ENCODE measurements at places on chromosomes 6 and 20.

DNA sequence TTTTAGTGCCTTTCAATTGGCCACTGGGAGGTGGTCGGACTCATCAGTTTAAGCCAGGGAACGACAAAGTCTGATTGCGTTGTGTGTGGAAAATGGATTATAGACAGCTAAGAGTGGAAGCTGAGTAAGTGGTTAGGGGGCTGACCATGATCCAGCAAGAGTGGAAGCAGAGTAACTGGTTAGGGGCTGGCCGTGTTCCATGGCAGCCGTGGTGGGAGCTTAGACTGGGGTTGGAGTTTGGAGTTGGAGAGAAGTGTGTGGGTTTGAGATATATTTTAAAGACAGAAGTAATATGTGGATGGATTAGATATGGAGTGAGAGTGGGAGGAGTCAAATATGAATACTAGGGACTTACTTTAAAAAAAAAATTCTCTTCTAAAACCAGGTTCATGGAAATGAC, 41.7 kb downstream of the LRRN4 start:
- no peak for DNase-seq

DNA sequence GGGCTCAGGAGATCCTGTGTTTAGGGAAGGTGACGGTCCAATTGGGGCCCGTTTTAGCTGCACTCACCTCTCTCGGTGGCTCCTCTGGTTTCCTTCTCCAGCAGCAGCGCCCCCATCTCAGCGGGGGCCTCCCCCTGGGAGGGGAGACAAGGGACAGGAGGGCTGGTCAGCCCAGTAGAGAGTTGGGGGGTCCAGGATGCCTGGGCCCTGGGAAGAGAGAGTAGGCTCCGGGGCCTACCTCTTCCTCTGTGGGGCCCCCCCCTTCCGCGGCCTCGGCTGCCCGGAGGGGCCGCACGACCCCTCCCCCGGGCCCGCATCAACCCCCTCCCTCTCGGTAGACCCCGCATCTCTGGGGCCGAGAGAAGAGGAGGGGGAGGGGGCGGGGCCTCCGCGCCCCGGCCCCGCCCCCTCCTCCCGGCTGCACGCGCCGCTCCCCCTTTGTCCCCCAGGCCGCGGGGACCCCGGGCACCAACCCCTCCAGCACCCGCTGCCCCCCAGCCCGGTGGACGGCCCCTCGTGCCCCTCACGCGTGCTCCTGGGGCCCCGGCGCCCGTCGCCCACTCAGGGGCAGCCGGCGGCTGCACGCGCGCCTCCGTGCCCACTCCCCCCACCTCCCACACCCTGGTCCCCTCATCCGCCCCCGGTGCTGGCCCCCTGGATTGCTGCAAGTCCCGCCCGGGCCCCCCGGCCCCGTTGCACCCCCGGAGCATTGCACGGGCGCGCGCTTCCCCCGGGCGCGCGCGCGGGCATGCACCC, 464 bp downstream of the EHMT2 start:
- no peak for DNase-seq

DNA sequence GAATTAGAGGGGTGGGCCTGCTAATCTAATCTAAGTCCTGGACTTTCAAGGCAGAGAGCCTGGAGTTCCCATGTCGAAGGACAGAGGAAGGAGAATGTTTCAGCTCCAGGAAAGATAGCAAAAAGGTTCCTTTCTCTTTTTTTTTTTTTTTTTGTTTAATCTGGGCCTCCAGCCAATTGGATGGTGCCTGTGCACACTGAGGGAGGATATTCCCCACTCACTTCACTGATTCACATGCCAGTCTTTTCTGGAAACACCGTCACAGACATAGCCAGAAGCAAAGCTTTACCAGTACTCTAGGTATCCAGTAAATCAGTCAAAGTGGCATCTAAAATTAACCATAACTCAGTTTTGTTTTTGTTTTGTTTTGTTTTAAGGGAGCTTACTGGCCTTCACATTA, 721.1 kb downstream of the TENT5A start:
- DNase-seq: no peak

GRCh38 chr6:41161851-41162552, 914 bp downstream of the TREM2 start:
- DNase-seq: no peak

GRCh38 chr6:16450821-16451220, 212.4 kb downstream of the GMPR start:
- DNase-seq: no peak

DNA sequence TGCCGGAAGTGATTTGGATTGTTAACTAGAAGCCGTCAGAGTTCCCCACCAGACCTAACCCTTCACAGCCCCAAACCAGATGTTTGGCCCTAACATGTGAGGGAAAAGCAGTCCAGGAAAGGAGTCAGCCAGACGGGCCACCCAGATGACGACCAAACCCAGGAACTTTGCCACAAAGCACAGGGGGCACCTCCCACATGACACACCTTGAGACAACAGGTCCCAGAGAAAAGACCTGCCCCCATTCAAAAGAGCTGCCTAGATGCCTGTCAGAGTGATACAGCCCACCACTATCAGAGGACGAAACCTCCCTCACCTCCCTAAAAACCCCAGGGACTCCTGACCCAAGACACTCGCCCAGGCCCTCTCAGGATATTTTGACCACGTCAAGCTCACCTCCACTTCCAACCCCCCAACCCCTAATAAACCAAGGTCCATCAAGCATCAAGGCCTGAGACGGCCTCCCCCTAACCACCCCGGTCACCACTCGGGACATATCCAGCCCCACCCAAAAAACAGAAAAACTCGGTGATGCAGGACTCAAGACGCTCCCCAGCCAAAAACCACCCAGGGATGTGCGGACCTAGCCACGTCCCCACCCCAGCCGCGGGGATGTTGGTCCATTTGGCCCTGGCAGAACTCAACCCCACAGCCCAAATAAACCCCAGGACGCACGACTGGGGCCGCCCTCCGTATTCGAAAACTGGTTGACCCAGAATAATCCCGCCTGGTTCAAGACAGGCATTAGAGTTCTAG, 662 bp downstream of the ZNF343 start:
- no peak for DNase-seq

DNA sequence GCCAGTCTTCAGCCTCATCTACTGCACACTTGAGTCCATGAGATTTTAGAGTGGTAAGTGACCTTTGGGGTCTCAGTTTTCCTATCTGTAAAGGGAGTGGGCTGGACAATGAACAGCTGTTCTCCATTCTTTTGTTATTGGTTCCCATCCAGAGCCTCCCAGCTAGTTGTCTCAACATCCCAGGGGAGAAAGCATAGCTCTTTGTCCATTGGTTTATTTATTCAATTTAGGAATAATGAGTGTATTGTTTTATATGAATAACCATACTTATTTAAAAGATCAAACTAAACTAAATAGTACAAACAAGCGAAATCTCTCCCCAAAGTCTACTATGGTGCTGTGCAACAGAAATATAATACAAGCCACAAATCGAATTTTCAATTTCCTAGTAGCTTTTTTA, 13.7 kb downstream of the PIGT start:
- no peak for DNase-seq

GRCh38 chr6:138857775-138858174, 61.9 kb downstream of the ECT2L start:
- DNase-seq: no peak

GRCh38 chr6:26531897-26532296, 6.3 kb upstream of the HMGN4 start:
- DNase-seq: no peak

DNA sequence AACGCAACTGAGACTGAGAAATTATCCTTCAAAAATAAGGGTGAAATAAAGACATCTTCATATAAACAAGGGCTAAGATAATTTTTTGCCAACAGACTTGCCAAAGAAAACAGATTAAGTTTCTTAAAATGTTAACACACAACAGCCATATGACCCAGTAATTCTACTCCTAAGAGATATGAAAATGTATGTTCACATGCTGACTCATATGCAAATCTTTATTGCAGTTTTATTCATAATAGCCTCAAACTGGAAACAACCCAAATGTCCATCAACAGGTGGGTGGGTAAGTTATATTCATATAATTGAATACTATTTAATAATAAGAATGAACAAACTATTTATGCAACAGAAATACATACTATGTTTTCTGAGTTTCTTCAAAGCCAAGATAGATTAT, 140.1 kb downstream of the REV3L start:
- no peak for DNase-seq

- no peak for DNase-seq
Measured at GRCh38 chr6:130778946-130779657, 48.1 kb upstream of the SMLR1 start.

DNA sequence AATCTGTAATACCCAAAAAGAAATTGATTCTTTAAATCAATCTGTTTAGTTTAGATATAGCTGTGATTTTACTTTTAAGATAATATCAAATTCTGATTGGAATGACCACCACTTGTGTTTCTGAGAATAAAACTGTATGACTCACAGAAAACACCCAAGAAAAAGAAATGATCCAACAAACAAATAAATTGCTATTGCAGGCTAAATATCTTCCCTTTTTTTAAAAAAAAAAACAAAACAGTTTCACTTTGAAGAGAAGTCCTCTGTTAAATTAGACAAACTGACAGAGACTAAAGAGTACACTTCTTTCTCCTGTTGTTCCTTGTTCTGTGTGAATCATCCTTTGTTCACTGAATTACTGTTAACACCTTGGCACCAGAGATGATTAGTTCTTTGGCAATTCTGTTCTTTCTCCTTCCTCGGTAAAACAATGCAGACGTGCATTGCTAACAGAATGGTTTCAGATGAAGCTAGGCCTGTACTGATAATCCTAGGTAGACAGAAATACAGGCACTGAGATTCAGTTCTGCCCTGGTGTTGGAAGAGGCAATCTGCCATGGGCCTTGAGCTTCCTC, 895.2 kb upstream of the CITED2 start:
- DNase-seq: no peak

DNA sequence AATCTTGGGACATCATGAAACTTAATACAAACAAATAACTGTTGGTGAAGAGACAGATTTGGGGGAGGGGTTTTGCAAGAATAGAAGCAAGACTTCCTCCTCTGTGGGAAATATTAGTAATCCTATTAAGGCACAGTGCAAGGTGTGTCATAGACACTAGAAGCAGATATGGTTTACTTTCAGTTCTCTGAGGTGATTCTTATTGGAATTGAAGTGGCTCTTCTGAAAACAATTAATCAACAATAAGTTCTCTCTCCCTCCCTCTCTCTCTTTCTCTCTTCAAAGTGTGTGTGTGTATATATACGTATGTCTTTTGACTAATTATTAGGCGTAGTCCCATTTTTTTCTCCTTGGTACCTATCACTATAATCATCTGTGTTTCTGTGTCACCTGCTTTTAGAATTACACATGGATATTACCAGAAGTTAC, 99.8 kb downstream of the HIVEP2 start:
- no peak for DNase-seq

DNA sequence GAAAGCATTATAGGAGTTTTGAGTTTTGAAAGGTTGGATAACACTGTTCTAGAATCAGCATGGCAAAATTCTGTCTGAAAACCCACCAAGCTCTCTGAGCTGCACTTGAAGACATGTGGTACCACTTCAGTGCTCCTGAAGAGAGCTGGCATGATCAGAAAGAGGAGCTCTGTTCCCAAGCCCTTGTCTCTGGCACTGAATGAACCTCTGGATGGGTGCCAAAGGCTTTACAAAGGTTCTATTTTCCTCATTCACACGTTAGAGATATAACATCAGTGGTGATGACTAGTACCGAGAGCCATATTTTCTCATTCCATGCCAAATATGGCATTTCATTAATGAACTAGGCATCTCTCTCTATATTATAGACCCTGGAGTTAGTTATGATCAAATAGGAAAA, 301.8 kb upstream of the ID4 start:
- no peak for DNase-seq

GRCh38 chr6:53309059-53309900, 39.5 kb downstream of the ELOVL5 start:
- DNase-seq: peak; percentile 35

GRCh38 chr20:18754030-18754652, 59.4 kb upstream of the SCP2D1 start:
- peak; percentile 54 for DNase-seq

GRCh38 chr20:5674176-5674660, 76.0 kb upstream of the SHLD1 start:
- DNase-seq: no peak

GRCh38 chr20:24701027-24701426, 231.6 kb downstream of the SYNDIG1 start:
- DNase-seq: no peak

DNA sequence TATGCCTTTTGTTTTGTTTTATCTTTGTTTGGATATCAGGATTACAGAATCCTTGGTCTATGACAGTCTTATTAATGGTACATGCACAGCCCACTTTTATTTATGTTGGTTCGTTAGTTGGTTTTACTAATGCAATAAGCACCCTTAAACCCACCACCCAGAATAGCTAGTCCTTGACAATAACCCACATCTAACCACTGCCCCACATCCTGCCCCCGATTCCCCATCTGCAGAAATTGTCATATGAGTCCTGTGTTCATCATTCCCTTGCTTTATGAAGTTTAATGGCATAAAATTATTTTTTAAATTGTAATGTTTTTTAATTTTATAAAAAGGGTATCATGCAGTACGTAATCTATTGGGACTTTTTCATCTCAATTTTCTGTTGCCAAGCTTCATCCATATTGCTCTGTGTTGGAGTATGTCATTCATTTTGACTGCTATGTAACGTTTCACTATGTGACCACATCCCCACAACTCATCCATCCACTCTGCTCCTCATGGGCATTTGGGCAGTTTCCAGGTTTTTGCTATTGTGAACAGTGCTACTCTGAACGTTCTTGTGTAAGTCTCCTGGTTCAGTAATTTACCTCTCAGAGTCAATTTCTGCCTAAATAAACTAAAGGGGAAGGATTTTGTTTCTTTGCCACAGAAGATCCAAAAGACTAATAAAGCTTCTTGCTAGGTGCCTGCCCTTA, 150.4 kb downstream of the MRPL14 start:
- no peak for DNase-seq

GRCh38 chr20:49894073-49894470, 21.3 kb downstream of the SPATA2 start:
- peak; percentile 36 for DNase-seq

DNA sequence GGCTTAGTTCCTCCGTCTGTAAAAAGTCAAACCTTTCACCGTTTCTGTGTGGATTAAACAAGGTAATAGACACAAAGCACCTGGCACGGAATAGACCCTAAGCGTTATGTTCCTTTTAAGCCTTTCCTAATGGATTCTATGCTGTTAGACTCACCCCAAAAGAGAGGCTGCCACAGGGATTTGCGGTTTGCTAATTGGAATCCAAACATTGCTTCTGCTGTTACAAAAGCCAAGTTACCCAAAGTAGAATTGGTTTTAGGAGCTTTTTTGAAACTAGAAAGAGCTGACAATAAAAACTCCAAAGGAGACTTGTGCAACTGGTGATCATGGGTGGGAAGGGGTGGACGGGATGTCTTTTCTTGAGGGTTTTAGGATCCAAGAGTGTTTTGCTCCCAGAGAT, 178.0 kb downstream of the BMP7 start:
- no peak for DNase-seq

- DNase-seq: no peak
Measured at GRCh38 chr20:20317621-20318364, 50.1 kb upstream of the INSM1 start.

DNA sequence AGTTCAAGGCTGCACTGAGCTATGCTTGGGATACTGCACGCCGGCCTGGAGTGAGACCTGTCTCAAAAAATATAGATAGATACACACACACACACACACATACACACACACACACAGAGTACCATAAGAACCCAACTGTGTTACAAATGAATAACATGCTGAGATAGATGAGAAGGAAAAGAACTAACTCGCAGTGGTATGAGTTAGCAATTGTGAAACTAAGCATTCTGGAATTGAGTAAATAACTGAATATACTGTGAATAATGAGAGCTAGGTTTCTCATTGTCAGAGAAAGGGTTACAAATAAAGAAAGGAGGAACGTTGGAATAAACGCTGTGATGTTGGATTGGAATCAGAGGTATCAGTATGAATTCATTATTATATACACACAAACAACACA, 14.6 kb upstream of the FAXC start:
- no peak for DNase-seq

- peak; percentile 23 for DNase-seq
Measured at GRCh38 chr6:20056350-20056992, 155.8 kb downstream of the MBOAT1 start.

Measured in GM19239 (cell line).